GM10248 (cell line): ENCODE measurements at places on chromosomes 5 and 9.

DNA sequence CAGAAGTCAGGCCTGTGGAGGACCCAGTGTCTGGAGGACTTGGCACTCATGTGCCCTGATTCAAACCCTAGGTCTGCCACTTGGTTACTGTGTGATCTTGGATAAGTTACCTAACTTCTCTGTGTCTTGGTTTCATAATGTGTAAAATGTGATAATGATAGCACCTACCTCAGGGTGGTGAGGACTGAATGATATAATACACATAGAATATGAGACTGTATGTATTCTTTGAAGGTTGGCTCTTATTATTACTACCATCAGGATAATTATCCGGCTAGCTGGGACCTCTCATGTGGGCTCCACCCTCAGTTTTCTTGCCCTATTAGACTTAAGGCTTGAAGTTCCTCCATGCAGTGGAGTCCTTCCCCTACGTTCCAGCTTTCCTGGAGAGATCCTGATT, 172.2 kb downstream of the COL23A1 start:
- no peak for DNase-seq

DNA sequence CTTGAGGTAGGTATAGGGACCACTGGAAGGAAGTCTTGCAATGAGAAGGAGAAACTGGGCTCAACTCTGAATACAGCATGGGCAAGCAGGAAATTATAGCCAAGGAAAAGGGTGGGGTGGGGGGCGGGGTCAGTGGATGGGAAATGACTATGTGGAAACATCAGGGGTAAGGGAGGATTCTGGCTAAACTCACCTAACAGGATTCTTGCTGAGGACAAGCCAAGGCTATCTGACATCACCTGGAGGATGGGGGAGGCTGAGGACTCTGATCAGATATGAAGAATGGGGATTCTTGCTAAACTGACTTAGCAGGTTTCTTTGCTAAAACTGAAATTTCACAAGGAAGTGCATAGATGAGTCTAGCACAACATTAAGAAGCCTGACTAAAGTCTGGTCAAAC, 40.8 kb downstream of the CTSL start:
- no peak for DNase-seq

GRCh38 chr5:159765760-159766517, 150.3 kb upstream of the ADRA1B start:
- no peak for DNase-seq

- DNase-seq = peak; percentile 87
Measured at GRCh38 chr9:89564346-89564878, 40.4 kb upstream of the GADD45G start.

- DNase-seq = no peak
Measured at GRCh38 chr5:154118385-154118784, 72.1 kb upstream of the GALNT10 start.

- DNase-seq = no peak
Measured at GRCh38 chr5:38189081-38189504, 69.3 kb upstream of the EGFLAM start.

DNA sequence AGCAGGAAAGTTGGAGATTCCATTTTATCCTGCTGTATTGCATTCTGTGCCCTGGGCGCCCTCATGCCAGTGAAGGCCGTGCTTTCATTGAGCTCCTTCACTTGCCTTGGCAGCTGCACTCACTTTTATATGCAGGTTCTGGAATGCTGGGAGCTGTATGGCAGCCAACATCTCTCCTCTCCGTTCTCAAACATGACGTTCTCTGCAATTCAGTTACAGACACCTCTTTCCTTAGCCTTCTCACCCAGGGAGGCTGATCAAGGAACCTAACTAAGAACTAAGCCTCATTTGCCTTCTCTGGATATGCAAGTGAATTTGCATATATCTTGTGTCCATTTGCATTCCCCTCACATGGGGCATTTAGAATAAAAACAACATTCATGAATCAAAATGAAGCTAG, 29.4 kb upstream of the PURA start:
- DNase-seq = no peak

GRCh38 chr9:21611891-21612290, 129.8 kb upstream of the IFNE start:
- no peak for DNase-seq

GRCh38 chr5:133252133-133252480, 200.3 kb downstream of the HSPA4 start:
- no peak for DNase-seq

- DNase-seq = no peak
Measured at GRCh38 chr9:134693011-134693410, 51.4 kb downstream of the COL5A1 start.

- DNase-seq = no peak
Measured at GRCh38 chr9:37398464-37399025, 24.0 kb upstream of the GRHPR start.

- peak; percentile 68 for DNase-seq
Measured at GRCh38 chr9:95505717-95506427, 10.9 kb downstream of the PTCH1 start.

DNA sequence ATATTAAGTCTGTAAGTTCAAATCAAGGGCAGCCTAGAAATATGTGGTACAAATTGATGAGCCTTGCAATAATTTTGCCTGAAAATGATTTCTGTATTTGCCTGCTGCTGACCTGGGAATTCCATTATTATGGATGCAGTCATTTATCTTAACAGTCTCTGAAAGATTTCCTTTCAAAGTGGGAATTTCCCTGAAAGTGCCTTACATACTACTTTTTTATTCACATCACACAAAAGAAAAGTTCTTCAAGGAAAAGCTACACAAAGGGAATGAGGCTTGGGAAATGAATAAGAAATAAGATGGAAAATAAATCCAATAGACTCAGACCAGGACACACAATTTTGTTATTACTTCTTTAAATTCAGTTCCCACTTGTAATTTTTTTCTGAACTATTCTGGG, 537.8 kb upstream of the PTGER4 start:
- DNase-seq = no peak

DNA sequence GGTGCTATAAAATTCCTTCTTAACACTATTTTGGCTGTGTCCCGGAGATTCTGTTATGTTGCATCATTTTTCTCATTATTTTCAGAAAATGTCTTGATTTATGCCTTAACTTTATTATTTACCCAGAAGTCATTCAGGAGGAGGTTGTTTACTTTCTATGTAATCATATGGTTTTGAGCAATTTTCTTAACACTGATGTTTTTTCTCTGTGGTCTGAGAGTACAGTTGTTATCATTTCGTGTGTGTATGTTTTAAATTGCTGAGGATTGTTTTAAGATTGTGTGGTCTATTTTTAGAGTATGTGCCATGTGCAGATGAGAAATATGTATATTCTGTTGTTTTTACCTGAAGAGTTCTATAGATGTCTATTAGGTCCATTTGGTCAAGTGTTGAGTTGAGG, 498.1 kb upstream of the ZNF608 start:
- DNase-seq = no peak

DNA sequence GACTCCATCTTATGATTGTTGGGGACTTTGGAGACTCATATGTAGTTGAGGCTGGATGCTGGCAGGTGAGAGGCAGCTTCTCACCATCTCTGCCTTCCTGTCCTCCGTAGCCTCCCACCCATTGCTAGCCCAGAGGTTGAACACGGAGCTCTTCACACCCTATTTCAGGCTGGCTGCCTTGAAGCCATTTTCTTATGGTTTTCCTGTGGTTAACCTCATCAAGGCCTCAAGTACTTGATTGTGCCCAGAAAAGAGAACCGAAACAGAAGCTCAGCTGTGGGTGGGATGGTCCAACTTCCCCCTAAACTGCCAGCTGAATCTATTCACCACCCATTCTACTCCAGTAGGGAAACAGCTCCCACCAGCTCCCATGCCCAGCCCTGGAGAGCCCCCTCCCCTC, 102.9 kb downstream of the LIFR start:
- peak; percentile 66 for DNase-seq

GRCh38 chr9:89512382-89512781, 14.5 kb upstream of the SEMA4D start:
- no peak for DNase-seq

- DNase-seq = no peak
Measured at GRCh38 chr9:116635908-116636307, 51.2 kb upstream of the TRIM32 start.

GRCh38 chr5:136212252-136212721, 19.3 kb upstream of the SMIM32 start:
- DNase-seq = peak; percentile 82

DNA sequence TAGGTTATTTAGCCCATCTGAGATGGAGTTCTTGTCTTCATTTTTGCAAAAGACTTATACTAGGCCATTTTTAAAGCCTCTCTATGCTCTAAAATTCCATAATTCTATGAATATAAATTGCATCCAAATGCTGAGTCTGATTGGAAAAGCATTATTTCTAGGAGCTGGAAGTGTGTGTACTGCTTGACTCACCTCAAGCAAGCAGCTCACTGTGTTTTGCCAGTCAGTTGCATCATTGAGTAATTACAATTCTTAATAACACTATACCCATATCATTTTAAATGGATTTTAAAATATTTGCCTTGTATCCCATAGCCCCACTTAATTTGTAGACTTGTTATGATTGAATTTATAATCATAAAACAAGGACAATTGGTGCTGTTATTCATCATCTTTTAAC, 161.0 kb downstream of the PAM start:
- no peak for DNase-seq

GRCh38 chr5:113514289-113514635, 768 bp downstream of the YTHDC2 start:
- peak; percentile 20 for DNase-seq

- DNase-seq = no peak
Measured at GRCh38 chr5:118533156-118533555, 455.2 kb downstream of the DTWD2 start.

- DNase-seq = no peak
Measured at GRCh38 chr5:146069780-146070099, 35.6 kb downstream of the PLAC8L1 start.

DNA sequence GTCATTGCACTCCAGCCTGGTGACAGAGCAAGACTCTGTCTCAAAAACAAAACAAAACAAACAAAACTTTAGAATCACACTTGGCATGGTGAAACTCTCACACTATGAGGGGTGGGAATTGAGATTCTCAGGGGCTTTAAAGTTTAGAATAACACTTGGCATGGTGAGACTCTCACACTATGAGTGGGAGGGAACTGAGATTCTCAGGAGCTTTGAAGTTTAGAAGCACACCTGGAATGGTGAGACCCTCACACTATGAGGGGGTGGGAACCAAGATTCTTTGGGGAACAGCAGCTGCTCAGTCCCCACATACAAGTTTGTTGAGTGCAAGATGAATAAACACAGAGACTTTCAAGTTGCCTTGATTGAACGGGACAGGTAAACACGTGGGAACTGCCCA, 149.4 kb downstream of the HSD17B3 start:
- no peak for DNase-seq

GRCh38 chr9:127336506-127337352, 60.2 kb upstream of the SLC2A8 start:
- DNase-seq = no peak

DNA sequence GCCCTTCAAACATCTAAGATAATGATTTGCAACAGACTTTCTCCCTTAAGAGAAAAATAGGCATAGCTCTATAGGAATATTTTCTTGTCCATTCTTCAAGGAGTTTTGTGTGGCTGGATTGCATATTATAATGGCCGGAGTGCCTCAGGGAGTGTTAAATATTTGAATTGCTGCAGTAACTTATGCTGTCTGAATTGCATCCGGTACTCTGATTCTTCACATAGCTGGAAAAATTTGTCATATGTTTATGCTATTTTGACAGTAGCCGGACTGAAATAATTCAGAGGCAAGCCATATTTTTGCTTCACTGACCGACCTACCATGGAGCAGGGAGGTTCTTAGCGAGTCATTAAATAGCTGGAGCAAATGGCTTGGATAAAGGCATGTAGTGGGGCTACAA, 621.0 kb downstream of the ACTL7B start:
- no peak for DNase-seq

- no peak for DNase-seq
Measured at GRCh38 chr9:22389271-22389670, 57.4 kb upstream of the DMRTA1 start.

DNA sequence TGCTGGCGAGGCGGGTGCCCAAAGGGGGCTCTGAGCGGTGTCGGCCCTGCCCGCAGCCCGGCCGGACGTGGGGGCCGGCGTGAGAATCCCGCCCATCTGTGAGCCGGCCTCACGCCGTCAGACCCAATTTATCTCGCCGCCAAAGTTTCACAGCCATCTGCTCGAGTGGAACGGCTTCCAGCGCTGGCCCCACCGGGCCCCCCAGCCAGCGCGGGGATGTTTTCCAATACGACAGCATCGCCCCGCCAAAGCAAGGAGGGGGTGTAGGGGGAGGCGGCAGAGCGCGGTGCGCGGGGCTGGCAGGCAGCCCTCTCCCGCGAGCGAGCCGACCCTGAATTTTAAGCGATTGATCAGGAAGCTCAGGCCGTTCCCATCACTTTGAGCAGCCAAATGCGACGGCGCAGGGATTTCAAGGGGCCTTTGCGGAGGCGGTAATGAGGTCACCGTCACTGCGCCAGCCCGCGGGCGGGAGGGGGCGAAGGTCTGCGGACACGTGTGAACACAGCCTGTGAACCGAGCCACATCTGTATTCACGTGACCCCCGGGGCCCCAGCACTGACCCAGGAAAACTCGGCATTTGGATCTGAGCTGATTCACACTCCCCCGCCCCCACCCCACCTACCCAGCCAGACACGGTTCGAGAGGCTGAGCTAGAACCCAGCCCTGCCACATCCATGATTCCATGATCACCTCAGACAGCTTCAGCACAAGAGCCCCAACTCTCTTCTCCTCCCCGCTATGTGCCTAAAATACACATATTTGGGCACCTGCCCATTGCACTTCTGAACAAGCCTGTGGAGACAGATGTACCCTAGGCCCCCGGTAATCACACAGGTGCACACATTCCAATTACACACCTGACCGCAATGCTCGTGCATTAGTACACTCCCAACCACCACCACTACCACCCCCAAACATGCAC, 47.8 kb upstream of the PSD2 start:
- peak; percentile 60 for DNase-seq

- DNase-seq = no peak
Measured at GRCh38 chr5:106314221-106314824, 1356.4 kb downstream of the EFNA5 start.

- DNase-seq = no peak
Measured at GRCh38 chr9:119963798-119964372, 594.6 kb upstream of the BRINP1 start.

DNA sequence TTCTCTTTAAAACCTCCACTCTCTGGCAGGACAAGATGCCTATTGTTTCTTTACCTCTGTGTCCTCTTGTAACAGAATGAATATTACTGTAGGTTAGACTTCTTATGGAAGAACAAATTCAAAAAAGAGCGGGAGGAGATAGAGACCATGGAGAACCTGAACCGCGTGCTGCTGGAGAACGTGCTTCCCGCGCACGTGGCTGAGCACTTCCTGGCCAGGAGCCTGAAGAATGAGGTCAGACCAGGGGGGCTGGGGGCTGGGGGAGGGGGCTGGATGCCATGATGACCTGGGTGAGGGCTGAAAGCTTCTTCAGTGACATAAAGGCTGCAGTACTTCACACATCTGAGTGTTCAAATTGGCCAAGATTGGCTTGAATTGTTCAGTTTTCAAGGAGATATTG, 61.4 kb downstream of the CFAP90 start:
- no peak for DNase-seq
